SIG-M5 (cell line): ENCODE measurements at places on chromosomes 5 and 9.

- DNase-seq: no peak
Observed at GRCh38 chr9:99176527-99177013, 45.2 kb downstream of the ALG2 start.

DNA sequence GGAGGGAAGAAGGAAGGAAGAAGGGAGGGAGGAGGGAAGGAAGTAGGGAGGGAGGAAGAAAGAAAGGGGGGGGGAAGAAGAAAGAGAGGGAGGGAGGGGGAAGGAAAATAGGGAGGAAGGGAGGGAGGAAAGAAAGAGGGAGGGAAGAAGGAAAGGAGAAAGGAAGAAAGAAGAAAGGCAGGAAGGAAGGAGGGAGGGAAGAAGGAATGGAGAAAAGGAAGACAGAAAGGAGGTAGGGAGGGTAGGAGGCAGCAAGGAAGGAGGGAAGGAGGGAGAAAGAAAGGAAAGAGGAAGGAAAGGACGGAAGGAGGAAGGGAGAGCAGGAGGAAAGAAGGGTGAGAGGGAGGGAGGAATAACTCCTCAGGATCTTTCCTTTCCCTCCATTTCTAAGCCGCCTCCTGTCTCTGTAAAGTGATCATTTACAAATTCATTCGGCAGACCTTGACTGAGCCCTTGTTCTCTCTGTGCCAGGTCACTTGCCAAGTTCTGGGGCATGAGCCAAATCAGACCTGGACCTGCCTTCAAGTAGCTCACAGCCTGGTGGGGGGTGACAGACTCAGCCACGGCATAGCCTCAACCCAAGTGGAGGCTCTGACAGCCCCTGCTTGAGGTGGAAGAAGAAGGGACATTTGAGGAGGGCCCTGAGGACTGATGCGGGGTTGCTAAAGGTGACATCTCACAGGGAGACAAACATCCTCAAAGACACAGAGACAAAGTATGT, 69.0 kb upstream of the HRH2 start:
- no peak for DNase-seq

DNA sequence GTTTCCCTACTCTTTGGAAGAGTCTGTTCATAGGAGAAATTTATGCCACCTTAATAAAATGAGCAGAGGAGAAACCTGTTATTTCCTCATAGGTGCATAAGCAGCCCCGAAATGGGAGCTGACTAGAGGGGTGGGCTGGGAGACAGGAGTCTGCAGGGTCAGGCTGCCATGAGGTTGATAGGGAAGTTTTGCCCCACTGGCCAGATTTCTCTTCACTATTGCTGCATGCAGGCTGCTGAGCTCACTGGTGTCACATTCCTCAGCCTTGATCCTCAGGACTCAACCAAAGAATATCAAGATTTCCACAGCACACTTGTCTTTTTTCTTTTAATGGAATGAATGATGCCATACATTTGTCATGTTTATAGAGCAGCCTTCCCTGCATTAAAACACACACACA, 60.7 kb downstream of the BHMT start:
- no peak for DNase-seq

- DNase-seq: no peak
Observed at GRCh38 chr9:104858846-104859245, 69.1 kb downstream of the ABCA1 start.

DNA sequence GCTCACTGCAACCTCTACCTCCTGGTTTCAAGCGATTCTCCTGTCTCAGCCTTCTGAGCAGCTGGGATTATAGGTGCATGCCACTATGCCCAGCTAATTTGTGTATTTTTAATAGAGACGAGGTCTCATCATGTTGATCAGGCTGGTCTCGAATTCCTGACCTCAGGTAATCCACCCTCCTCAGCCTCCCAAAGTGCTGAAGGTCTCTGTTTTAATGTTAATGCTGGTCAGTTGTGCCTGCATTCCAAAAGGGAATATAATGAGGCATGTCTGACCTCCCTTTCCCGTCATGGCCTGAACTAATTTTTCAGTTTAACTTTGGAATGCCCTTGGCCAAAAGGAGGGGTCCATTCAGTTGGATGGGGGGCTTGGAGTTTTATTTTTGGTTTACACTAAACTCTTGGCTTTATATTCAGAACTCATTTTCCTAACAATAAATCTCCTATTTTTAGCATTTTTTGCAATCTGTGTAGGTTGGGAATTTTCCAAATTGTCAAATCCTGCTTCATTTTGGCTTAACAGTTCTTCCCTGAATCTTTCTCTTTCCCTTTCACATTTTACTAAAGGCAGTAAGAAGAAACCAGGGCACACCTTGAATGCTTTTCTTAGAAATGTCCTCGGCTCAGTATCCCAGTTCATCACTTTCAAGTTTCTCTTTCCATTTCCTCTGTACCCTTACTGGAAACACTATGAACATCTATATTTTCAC, 1175.5 kb downstream of the MAT2B start:
- no peak for DNase-seq

DNA sequence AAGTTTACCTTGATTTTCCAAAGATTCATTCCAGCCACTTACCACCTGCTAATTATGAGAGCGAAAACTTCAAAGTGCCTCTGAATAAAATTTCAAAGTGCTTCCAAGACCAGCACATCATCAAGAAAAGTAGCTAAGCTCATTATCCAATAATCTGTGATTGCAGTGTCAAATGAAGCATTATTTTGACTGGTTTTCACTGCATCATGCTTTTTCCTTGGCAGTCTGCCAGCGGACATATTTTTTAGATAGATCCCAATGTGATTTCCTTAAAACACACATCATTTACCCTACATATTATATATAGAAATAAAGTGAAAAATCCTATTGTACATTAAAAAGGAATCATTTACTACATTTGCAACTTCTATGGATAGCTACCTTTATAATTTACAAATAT, 508.6 kb upstream of the FAM174A start:
- no peak for DNase-seq

GRCh38 chr9:4678679-4679267, 596 bp upstream of the CDC37L1 start:
- no peak for DNase-seq

DNA sequence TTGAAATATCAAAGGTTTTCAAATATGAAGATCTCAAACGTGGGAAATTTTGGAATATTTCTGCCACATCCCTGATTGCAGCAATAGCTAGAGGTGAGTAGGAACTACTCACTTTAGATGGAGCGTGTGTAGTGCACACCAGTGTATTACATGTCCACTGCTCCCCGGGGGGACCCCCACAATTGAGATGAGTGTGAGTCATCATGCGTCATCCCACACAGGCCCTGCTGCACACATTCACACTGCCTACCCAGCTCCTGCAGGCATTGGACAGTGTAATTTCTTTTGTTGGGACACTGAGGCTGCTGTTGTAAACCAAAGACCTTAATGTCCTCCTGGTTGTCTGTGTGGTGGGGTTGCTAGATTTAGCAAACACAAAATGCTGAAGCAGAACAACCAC, 280.0 kb downstream of the GAS1 start:
- no peak for DNase-seq

- DNase-seq: no peak
Observed at GRCh38 chr5:33230467-33231078, 210.2 kb upstream of the TARS1 start.

GRCh38 chr5:10077791-10078545, 171.7 kb downstream of the ATPSCKMT start:
- no peak for DNase-seq

DNA sequence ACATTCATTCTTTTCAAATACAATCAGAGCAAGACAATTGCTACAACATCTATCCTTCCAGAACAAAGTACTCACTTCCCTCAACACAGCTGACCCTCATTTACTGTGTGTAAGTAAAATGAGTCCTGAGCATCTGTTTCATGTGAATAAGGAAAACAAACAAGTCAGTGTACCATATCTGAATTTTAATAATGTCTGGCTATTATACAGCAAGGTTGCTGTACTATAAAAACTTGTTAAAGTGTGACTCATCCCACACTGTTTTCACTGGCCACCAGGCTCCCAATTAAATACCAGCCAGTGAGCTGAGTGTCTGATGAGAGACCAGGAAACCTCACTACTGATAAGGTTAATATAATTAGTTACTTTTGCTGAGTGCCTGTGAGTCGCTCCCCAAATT, 339.8 kb downstream of the AGTPBP1 start:
- no peak for DNase-seq

DNA sequence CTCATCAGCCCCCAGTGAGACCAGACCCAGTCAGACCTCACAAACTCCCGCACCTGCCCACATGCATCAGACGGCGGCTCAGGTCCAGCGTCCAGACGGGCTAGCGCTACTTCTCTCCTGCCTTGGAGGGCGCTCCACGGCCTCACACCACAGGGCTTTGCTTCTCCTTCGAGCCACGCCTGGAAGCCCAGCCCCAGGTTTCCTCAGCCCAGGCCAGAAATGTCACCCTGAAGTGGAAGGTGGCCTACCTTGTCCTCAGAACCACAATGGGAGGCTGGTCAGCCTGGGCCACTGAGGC, 2.8 kb downstream of the NACC2 start:
- DNase-seq: no peak

GRCh38 chr5:56471707-56472106, 238.6 kb upstream of the ANKRD55 start:
- DNase-seq: no peak

DNA sequence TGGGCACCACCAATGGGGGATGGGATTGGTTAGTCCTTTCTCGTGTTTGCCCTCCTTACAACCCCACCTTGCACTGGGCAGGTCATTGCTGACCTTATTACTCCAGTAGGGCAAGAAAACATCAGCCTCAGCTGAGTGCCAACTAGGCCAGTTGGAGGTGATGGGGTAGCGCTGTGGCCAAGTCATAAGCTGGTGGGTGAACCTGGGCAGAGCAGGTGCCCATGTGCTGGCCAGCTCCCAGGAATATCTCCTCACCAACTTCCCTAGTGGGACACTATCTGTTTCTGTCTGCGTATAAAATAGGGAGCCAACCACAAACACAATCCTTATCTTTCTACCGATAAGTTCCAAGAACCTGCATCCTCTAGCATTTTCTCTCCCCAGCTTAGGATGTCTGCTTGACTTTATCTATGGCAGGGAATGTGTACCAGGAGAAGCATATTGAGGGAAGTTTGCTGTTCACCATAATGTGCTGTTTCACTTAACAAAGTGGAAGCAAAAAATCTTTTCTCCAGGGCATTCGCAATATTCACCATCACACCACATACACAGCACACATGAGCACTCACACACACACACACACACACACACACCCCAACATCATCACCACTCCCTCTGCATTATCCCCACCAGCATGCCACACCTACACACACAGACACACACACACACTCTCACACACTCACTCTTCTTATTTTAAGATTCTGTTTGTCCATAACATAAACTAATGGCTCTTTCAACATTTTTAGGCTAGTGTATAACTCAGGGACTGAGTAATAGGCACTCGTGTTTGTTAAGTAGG, 390.0 kb downstream of the ENC1 start:
- DNase-seq: no peak

- no peak for DNase-seq
Observed at GRCh38 chr5:96881511-96882115, 5.3 kb downstream of the ERAP2 start.

GRCh38 chr5:68066277-68066955, 149.1 kb upstream of the PIK3R1 start:
- no peak for DNase-seq

GRCh38 chr9:121373011-121373729, 3.1 kb upstream of the STOM start:
- DNase-seq: no peak

- DNase-seq: no peak
Observed at GRCh38 chr5:63935103-63935502, 27.1 kb downstream of the HTR1A start.

DNA sequence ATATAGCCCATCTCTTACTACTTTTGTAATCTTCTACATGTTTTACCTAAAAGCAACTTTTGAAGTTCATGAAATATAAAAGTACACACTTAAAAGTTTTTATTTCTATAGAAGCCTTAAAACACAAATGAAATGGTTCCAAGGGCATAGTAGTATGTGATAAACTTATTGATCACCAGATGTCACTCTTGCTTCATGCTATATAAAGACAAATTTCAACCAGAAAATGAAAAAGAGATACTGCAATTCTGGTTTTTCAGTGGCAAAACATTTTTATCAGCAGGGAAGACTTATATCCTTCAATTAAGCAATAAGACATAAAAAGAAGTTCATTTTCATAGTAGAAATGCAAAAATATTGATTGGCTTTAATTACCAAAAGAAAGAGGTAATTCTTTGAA, 69.4 kb upstream of the FBXL17 start:
- DNase-seq: no peak

DNA sequence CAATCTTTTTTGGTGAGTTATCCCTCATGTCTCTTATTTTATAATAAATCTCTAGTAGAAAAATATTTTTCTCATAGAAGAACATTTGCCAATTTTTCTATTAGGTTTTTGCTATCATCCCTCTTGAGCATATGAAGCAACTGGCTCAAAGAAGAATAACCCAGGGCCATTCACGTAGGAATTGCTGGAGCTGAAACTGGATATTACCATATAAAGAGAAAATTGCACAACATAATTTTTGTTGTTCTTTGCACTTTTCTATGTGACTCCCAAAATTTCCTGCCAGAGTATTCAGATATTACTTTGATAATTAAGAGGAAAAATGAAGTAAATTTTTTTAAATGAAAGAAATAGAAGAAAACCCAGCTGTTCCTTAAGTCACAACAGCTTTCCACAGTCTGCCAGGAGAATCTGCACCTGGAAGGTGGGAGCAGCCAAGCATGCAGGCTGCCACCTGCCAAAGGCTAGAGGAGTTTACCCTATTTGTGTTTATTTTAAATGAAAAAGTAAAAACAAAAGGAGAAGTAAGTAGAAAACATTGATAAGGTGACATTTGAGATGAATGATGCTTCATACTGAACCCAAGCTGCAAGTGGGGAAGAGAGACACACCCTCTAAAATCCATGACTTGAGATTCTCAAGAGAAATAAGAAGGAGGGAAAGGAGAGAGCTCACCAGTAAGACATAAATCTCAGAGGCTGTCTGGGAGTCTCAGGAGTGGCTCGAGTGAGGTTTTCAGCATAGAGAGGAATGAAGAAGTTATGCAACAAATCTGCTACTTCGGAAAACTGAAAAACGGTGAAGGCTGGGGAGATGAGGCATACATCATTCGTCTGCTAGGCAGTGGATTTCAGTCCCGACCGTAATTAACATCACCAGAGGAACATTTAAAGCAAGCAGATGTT, 31.5 kb upstream of the FREM1 start:
- DNase-seq: no peak

DNA sequence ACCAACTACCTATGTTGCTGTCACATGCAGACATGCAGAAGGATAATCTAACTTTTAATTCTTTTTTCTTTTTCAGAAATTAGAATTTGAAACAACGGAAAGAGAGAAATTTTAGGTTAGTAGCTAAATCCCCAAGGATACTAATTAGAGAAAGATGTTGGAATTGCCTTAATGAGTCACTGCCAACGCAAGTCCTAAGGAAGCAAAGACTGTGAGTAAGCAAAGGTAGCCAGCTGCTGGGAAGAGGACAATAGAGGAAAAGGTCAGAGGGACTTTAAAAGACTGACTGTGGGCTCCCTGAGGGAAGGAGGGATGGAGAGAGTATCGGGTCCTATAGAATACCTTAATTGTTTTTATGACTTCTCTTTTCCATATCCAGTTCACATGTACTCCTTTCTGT, 461.9 kb upstream of the PAPPA start:
- no peak for DNase-seq

- no peak for DNase-seq
Observed at GRCh38 chr5:31196309-31196708, 2.8 kb downstream of the CDH6 start.

- DNase-seq: no peak
Observed at GRCh38 chr5:111636736-111637135, 120.3 kb downstream of the NREP start.

GRCh38 chr5:72238712-72239445, 81.2 kb downstream of the MRPS27 start:
- DNase-seq: no peak
